Hepatocyte (in vitro differentiated cells): ENCODE measurements at places on chromosomes 12 and 14.

GRCh38 chr14:51318813-51319597 is 79.0 kb downstream of the TMX1 start:
- no peak for DNase-seq

- no peak for DNase-seq
These were observed 55.9 kb downstream of the LRP6 start for GRCh38 chr12:12210983-12211382.

- no peak for DNase-seq
These were observed 62.2 kb downstream of the PPP1R36 start for GRCh38 chr14:64612021-64612380.

GRCh38 chr12:104055686-104056388 is 5.8 kb upstream of the GLT8D2 start:
- no peak for DNase-seq

DNA sequence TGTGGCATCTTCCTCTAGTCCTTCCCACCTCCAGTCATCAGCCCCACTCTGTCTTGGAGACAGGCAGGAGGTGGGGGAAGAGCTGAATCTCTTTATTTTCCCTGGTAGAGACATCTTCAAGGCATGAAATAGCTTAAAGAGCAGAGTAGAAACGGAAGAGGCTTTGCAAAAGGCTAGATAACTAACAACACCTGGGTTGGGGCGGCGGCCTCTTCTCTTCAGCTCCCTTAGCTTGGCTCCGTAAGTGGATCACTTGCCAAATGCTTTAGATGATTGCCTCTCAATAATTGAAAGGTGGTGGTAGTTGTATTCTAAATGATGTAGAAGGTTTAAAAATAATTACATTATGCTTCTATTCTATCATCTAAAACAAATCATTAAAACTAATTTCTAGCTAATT is 36.1 kb downstream of the SSPN start:
- DNase-seq, result no peak

- DNase-seq, result no peak
These were observed 320 bp upstream of the PRPF39 start for GRCh38 chr14:45083617-45083975.

DNA sequence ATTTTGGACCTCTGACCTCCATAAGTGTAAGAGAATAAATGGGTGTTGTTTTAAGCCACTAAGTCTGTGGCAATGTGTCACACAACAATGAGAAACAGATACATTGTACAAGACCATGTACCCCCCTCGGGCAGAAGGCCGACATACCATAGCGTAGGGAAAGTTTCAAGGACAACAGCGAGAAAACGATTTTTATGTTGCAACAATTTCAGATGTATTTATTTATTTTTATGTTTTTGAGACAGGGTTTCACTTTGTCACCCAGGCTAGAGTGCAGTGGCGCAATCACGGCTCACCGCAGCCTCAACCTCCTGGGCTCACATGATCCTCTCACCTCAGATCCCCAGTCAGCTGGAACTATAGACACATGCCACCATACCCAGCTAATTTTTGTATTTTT is 136.4 kb upstream of the NCOR2 start:
- no peak for DNase-seq

GRCh38 chr14:69586404-69586803 is 11.7 kb upstream of the CCDC177 start:
- no peak for DNase-seq

- no peak for DNase-seq
These were observed 22.6 kb upstream of the IRF2BPL start for GRCh38 chr14:77051116-77051515.

DNA sequence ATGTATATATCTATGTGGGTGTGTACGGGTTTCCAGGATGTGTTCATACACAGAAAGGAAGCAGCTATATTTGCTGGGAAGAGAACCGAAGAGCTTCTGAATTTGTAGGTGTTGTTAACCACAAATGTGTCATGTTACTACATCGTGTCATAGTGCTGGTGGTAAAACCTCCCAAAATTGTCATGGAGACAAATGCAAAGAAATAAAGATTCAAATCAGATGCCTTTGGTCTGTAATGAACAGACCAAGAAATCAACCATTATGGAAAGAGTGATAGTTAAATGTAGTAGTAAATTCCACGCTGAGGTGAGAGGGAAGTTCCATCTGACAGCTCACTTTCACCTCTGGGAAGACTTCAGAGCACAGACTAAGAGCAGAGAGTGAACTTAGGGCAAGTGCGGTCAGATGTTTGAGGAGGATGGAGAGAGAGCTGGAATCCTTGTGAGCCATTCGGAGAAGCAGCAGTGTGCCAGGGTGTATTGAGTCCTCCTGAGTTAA is 487.5 kb downstream of the TMEM121 start:
- no peak for DNase-seq

DNA sequence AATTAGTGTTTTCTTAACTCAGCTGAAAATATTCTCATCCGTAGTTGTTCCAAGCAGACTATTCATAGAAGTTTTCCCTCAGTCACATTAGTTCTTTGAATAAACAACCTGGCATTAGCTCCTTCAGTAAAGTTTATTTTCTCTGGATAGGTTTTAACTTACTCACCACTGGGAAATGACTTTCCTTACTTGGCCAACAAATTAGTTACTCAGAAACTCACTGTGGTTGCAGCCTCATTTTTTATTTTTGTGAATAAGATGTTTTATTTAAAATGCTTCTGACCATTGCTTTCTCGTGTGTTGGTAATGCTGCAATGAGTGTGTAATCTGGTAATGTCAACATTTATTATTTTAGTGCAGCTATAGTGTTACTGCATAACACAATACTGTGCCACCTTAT is 74.9 kb downstream of the NOVA1 start:
- no peak for DNase-seq

GRCh38 chr14:23370221-23370620 is 2.4 kb upstream of the IL25 start:
- no peak for DNase-seq

GRCh38 chr12:112182499-112182898 is 57.1 kb downstream of the TRAFD1 start:
- DNase-seq, result no peak

- no peak for DNase-seq
These were observed 107.5 kb upstream of the PARP11 start for GRCh38 chr12:3980504-3981272.

- peak; percentile 78 for DNase-seq
These were observed 45.4 kb downstream of the DCAF5 start for GRCh38 chr14:69107407-69108003.

- DNase-seq, result no peak
These were observed 8.7 kb downstream of the SHMT2 start for GRCh38 chr12:57237932-57238853.

GRCh38 chr14:81471062-81471461 is 62.6 kb downstream of the SEL1L start:
- no peak for DNase-seq

- DNase-seq, result no peak
These were observed 163.8 kb upstream of the LMNTD1 start for GRCh38 chr12:25716842-25717241.

DNA sequence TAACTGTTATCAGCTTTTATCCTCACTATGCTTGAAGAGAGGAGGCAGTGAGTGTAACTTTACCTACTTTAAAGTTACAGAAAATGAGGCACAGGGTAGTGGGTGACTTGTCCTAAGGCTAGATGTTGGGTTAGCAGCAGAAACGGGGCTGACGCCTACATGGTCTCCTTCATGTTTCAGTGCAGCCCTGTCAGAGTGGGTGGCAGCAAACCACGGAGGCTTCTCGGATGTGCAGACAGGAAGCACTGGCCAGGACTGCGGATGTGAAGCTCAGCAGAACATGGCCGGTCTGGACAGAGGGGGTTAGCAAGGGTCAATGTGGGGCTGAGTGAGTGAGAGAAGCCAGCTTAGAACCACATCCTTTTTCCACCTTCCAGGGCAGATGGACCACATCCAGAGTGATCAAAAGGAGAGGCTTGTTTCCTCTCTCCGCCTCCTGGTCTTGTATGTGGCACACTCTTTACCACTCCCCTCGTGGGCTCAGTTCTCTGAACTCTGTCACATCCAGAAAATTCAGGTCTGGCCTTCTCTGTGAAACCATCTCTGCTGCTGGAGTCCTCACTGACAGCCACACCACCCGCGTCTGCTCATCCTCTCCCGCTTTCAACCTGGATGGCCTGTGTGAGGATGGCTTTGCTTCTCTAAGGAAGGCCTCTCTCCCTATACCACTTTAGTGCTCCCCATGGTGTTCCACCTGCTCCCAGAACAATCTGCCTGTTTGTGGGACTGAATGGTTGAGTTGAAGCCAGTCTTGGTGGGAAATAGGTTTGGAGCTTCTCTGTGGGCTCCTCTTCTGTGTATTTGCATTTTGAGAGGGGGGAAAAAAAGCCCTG is 14.1 kb downstream of the SUSD6 start:
- no peak for DNase-seq

DNA sequence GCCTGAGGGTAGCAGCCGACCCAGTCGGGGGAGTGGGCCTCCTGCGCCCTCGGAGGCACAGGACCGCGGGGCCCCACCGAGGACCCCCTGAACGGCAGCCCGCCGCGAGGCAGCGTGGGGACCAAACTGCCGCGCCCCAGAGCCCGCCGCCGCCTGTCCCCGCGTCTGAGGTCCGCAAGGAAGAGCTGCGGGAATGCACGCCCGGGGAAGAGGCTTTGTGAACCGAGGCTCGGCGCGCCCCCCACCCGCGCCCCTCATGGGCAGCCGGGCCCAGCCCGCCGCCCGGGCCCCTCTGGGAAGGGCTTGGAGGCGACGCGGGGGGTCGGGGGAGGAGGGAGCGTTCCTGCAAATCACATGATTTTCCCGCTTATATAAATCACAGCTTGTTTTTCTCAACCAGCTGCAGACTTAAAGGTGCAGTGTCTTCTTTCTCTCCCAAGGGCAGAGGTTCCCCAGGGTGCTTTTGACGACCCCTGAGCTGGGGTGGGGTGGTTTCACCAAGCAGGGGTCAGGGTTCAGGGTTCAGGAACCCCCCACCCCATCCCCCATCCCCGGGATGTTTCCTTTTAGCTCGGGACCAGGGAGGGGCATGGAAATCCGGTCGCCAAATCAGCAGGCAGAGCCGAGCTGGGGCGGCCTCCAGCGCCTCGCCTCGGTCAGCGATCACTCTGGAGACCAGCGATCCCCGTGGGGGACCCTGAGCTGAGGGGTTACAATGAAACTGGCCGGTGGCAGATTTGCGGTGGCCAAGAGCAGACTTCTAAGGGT is 44.7 kb upstream of the ATP23 start:
- DNase-seq, result peak; percentile 82

- DNase-seq, result no peak
These were observed 774 bp upstream of the WDR20 start for GRCh38 chr14:102138961-102139285.

DNA sequence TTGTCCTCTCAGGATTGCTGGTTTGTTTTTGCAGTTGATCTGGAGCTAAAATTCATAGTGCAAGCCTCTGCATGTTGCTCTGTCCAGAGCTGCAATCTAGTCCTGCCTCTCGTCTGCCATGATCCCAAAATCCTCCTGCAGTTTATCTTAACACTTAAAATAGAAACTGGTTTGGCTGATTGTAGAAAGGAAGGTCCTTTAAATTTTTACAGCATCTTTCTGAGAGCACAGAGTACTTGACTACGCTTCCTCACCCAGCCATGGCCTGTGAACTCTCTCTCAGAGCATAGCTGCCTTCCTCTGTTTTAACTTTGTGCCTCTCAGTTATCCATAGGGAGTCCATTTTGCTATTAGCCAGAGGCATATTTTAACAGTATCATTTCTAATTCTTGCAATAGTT is 877.1 kb downstream of the C12orf50 start:
- DNase-seq, result no peak

GRCh38 chr12:55996715-55997534 is at the start of gene SUOX:
SUOX (plus strand) TSS chr12:55997276; CDS start chr12:56002222, 4,946 bp downstream.
- DNase-seq, result peak; percentile 97
